ENCODE measurements at places on chromosomes 2 and 18. TPM values are rescaled to one million over a fixed set of nuclear protein-coding genes. Genes with fewer than 3 reads are reported as not detected.

DNA sequence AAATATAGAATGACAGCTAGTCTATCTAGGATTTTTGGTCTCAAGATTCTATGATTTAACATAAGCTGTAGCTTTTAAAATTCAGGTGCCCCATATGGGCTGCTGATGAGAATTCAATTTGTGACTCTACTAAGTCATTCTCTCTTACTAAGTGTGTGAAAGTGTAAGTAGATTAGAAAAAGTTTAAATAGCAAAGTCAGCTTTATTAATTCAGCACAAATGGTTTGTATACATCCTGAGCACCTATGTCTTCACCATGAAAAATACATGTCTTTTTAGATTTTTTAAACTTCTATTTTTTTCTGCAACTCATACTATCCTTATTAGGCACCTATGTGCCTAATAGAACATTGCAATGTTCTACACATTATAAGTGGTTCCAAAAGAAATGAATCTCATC is 157.1 kb downstream of the METTL4 start:
- DNase-seq: no peak

DNA sequence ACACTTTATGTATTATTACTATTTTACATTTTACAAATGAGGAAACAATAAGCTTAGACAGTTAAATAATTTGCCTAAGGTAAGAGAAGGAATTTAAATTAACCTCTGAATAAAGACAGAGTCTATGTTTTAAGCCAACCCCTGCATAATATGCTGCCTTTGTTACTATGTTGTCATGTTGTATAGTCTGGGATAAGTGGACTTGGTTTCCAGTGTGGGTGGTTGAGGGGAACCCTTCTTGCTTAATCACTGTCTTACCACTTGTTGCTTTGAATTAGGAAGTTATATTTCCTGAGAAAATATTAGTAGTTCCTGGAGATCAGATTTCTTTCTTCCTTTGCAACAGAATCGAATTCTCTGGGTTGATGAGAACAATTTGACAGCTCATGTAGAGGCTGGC is 52.6 kb downstream of the AGPS start:
- no peak for DNase-seq

GRCh38 chr2:29761278-29761677 is 160.1 kb downstream of the ALK start:
- no peak for DNase-seq

DNA sequence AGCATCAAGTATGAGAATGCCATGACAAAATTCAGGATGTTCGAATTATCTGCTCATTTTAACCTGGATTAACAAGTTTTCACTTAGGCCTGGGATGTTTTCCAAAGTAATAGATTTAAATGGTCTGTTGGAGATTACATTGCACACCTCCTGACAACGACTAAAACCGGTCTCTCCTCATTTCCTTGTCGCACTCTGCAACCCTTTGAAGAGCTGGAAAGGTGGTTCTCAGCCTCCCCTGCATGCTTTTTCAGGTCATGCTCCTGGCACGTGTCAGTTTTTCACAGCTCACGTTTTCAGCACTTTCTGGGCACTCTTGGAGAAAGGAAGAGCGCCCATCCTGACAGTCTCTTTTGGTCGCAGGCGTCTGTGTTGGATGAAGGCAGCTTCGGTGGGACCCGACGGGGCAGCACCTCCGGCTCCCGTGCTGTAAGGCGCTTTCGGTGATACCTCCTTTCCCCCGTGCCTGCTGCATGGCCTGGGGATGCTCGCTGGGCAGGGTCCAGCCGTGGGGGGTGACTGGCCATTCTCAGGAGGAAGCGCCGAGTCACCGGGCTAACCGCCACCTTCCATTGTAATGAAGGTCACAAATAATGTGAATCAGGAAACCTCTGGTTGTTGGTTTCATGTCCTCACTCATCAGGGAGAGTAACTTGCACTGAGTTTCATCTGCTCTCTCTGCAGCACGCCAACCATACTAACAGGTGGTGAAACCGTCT is 63.5 kb upstream of the RBM44 start:
- no peak for DNase-seq

Gene MYOM1
- total RNA-seq: 2.3 TPM

GRCh38 chr18:43682196-43682595 is 404.9 kb upstream of the SYT4 start:
- no peak for DNase-seq

DNA sequence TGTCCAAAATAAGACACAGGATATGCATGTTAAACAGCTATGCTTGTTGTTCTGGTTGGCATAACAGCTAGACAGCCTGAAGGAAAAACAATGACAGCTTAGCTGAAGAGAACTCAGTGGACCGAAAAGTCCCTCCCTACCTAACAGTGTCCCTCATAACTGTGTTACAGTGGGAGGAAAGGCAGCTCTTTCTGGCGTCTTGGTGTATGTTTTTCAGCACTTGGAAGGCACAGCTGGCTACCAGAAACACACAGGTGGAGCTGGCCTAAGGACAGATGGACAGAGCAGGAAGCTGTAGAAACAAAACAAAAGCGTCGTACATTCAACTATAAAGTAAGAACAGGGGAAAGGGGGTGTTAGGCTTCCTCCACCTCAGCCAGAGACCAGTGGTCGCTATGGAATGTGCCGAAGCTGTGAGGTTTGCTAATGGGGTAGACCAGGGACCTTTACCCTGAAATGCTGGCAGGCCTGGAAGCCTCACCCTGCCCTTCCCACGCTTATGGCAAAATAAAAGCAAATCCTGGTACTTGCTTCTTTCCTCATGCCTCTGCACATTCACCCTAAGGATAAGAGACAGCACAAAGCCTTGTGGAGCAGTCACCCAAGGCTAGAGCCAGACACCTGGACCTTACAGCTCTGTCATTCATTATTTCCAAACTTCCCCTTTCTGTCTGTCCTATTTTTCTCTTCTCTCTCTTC is 103.5 kb upstream of the TRIB2 start:
- DNase-seq: no peak

DNA sequence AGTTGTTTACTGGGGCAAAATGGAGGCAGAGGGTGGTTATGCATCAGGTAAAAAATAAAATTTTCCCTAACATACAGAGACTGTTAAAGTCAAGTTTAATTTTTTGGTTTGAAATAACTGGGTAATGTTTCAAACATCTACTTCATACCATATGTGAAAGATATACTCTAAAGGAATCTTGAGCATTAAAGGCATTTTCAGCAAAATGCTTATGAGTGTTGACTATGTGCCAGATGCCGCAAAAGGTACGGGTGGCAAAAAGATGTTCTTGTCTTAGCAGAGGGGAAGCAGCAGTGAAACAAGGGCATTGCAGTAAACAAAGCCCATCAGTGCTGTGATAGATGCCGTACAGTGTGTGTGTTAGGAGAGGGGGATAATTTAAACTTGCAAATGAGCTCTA is 263.1 kb upstream of the ID2 start:
- no peak for DNase-seq

GRCh38 chr2:180240774-180241173 is 233.7 kb upstream of the CWC22 start:
- no peak for DNase-seq

Gene CHMP3
- 50.1 TPM for total RNA-seq

GRCh38 chr18:60070631-60071030 is 170.8 kb downstream of the PMAIP1 start:
- no peak for DNase-seq

- DNase-seq: no peak
These were observed 127.4 kb downstream of the CCDC102B start for GRCh38 chr18:68925268-68925667.

Gene NAT8
- total RNA-seq: not detected

DNA sequence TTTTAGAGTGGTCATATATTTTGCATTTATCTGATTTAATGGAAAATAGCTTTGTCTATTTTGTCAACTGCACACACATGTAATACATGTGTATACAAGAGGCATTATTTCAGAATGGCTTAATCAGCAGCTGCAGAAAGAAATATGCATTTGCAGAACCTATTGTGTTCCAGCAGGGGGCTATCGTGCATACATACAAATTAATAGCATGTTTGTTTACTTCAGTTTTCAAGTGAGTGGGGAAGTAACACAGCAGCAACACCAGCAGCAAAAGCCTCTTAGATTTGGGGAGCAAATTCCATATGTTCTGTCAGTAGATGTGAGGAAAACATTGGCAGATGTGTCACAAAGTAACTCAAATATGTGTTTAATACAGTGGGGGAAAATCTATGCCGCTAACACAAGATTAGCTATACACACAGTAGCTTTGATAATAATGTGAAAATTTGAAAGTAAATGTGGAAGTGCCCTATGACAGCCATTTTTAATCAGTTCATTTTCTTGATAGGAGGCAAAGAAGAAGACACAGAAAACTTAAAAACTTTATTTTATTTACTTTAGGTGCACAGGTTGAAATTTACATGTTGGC is 218.1 kb downstream of the WDR7 start:
- DNase-seq: no peak
